ENCODE measurements at places on chromosomes 16 and 17.

- DNase-seq, result peak; percentile 72
Measured at GRCh38 chr17:8965394-8966168, at the start of gene PIK3R5. PIK3R5 (minus strand) TSS chr17:8965707; CDS start chr17:8911494, 54,213 bp downstream.

DNA sequence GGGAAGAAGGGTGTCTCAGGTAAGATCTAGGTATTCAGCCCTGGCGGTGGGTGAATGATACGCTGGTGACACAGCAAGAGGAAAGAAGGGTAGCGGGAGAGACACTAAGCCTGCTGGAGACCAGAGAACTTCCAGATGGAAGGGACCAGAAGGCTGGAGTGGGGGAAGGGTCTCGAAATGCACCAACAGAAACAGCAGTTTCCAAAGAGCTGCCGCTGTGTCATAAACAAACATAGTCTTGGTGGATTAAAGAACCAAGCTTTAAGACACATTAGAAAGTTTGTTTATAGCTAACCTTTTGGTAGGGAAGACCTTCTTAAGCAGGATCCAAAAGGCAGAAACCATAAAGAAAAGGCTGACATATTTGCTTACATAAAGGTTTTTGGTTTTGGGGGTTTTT lies 20.9 kb downstream of the TRPV3 start:
- DNase-seq, result no peak

DNA sequence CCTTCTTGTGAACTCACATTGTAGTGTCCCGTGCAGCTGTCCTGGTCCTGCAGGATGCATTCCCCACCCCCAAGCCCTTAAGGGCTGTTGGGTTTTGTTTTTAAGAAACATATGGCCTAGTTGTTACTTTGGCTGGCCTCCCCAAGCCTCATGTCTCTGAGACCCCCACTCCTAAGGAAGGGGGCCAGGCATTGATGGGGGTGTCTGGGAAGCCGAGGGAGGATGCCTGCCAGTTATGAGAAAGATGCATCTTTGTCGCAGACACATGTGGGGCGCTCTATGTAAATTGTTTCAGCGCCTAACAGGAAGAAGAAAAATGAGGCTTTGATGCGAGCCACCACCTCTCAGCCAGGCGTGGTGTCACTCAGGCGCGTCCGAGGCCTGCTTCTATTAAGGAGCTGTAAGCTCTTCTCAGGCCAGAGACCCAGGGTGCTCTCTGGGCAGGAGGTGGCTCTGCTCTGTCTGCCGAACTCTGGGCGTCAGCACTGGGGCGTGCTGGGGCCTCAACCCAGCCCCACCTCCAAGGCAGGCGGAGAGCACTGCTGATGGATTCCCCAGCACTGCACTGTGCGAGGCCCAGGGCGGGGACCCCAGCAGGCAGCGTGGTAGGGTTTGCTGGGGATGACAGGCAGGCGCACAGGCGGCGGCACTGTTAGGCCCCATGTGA lies 70.6 kb downstream of the SREBF1 start:
- no peak for DNase-seq

- DNase-seq, result peak; percentile 54
Measured at GRCh38 chr17:37791447-37792399, 46.9 kb upstream of the HNF1B start.

- DNase-seq, result peak; percentile 31
Measured at GRCh38 chr17:44557651-44558285, 484 bp downstream of the FZD2 start.

- no peak for DNase-seq
Measured at GRCh38 chr17:50476545-50477315, 1.9 kb upstream of the RSAD1 start.

DNA sequence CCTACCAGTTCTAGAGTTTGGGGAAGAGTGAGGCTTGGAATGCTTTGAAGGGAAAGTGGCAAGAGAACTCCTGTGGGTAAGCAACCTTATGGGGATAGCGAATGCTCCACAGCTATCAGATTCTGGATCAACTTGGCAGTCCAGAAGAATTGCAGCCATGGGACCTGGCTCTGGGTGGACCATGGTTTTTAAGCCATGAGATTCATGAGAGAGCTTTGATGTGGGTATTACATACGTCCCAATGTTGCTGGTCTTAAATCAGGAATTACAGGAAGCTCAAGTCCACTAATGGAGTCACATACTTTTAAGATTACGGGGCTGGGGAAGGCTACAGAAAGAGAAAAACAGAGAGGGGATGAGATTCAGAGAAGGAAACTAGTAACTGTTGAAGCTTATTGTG lies 142.5 kb upstream of the ELAC2 start:
- no peak for DNase-seq

GRCh38 chr17:41013606-41014005 lies 4.7 kb upstream of the KRTAP3-1 start:
- DNase-seq, result no peak

DNA sequence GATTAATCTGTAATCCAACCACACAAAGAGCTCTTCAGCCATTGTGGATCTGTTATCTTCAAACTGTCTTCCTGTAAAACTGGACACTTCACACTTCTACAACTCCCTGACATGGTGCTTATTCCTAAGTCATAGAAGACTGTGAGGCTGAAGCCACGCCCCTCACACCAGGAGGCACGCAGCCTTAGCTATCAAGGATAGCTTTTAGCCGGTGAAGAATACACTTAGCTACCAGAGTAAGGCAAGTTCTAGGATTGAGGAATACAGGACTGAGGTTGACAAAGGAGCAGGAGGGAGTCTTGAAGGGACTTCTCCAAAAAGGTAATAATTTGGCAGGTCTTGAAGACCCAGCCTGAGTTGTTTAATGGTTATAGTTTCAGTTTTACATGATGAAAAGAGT lies 79.8 kb upstream of the GAS7 start:
- DNase-seq, result no peak

- DNase-seq, result no peak
Measured at GRCh38 chr17:69574257-69575197, 160.0 kb downstream of the MAP2K6 start.

DNA sequence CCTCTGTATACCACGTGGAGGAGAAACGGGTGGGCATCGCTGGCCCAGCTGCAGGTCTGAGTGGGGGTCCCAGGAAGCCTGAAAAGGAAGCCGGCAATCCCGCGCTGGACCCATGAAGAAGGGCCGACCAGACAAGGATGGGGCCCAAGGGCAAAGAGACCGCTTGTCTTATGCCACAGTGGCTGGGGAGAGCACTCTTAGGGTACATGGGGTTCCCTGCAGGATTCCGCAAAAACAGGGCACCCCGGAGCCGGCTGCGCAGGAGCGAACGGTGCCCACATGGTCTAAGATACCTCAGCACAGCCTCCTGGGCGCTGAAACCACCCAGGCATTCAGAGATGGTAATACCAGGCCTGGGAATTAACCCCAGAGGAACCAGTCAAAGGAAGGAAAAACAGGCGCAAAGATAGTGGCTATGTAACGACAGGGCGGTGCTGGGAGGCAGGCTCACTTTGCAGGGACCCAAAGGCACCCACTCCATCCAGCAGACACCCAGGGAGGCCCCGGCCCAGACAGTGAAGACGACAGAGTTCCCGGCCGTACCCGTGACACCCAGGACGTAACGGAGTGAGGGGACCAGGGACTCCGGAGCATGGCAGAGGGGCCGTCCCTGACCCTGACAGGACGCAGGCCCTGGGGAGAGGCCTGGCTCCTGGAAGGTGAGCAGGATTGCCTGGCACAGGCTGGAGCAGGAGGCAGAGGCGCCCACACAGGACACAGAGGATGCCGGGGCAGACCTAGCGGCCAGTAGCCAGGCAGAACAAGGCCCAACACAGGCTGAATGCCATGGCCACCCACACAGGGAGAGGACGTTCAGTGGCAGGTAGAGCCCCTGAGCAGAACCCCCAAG lies 10.3 kb downstream of the PIEZO1 start:
- no peak for DNase-seq

DNA sequence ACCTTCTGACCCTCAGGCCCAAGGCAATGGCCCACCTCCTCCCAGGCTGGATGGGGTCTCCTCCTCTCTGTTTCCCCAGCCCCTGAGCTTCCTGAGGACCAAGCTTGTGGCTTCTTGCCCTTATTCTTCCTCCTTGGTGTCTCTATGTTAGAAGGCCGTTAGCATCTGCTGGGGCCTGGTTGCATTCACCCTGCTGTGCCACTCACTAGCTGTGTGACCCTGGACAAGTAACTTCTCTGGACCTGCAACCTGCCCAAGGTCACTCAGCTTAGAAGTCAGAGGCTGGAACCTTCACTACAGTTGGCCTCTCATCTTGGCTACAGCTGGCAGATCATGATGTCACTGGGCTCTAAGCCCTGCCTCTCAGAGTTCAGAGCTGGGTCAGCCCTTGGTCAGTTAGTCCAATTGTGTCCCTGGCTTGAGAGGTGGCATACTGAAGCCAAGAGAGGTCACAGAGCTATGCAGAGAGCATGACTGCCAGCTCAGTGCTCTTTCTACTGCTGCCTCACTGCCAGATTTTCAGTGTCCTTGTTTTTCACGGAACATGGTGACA lies 3.0 kb downstream of the MT2A start:
- DNase-seq, result no peak

- no peak for DNase-seq
Measured at GRCh38 chr16:27390151-27390550, 11.8 kb upstream of the IL21R start.

- no peak for DNase-seq
Measured at GRCh38 chr17:48732688-48733629, 4.4 kb upstream of the HOXB13 start.

- DNase-seq, result no peak
Measured at GRCh38 chr17:53949473-53950090, 126.9 kb downstream of the KIF2B start.

- DNase-seq, result no peak
Measured at GRCh38 chr16:30557707-30557956, 542 bp downstream of the ZNF764 start.

- no peak for DNase-seq
Measured at GRCh38 chr17:1146561-1147265, 33.1 kb downstream of the ABR start.

DNA sequence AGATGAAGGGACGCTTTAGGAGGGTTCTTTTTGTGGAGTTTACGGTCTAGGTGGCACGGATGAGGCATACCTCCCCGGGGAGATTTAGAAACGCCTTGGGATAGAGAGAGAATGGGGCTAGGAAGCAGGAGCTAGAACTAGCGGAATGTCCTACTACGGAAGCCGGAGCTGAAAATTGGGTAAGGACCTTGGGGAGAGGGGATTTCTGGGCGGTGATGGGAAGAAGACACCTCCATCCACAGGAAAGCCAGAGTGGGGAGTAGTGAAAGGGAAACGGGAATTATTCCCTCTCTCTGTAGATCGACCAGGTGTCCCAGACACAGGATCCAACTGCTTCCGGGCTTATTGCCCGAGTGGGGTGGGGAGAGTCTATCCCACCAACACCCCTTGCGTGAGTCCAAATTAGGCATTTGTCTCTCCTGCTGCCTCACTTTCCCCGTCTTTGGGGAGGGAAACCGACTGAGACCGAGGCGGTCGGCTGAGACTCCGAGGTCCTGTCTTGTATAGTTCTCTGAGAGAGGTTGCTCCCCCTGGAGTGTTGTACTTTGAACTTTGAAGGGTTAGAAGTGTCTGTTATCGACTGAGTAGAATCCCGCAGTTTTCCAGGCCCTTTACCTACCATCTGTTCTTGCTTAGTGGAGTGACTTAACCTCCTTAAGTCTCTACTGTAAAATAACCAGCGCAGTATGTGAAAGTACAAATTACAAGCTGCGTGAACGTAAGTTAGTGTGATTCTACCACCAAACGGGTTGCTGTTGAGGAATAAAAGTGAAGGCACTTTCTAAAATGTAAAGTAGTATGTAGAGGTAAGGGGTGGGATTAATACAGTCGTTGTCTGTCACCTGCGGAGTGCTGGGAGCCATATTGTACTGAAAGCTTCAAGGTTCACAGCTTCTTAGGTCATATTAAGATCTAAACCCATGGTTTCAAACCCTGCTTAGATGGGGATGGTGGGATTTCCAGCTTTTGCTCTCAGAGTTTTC lies 1.0 kb downstream of the RSPRY1 start:
- peak; percentile 17 for DNase-seq

DNA sequence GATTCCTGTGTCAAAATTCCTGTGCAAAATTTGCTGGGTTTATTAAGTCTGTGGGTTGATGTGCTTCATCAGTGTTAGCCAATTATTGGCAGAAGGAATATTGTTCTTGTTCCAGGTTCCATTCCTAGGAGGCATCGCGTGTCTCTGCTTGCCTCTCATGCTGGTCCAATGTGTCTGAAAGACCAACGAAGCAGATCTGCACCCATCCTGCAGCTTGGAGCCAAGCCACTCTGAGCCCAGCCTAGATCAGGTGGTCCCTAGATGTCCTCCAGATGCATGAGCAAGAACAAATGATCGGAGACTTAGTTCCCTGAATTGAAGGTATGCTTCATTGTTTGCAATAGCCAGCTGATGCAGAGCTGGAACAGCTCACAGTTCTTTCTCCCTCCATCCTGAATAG lies 10.5 kb upstream of the PIK3R6 start:
- no peak for DNase-seq

DNA sequence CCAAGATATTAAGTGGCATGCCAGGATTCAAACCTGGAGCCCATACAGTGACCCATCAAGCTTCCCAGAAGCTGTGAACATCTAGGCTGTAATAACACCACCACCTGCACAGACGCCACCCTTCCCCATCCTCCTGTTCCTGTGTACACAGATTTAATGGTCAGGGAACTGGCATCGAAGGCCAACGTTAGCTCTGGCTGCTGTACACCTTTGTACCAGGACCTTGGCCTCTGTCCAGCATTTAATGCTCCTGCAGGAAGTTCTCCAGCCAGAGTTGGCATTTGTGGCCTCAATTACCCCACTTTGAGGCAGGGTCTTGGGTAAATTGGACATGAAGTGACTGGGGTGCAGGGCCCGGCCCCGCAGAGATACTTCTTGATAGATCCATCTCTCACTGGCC lies 49.3 kb downstream of the SCNN1B start:
- DNase-seq, result no peak

DNA sequence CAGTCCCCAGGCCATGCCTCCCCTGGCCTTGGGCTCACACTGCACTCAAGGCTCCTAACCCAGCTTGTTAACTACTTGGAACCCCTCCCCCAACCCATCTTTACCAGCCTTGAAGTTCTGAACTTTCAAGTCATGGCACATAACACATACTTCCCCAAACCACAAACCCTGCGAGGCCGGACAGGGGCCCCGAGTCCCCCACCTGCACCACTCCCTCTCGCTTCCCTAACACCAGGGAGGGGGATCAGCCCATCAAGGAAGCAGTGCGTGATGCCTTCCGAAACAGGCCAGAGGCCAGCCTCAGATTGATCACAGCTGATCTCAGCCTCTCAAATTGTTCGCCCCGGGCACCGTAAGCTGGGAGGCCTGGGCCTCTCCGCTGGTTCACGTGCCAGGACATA lies 3.0 kb upstream of the NLRC3 start:
- DNase-seq, result no peak

GRCh38 chr16:23836078-23836403 lies 258 bp downstream of the PRKCB start:
- no peak for DNase-seq

GRCh38 chr16:29663016-29663806 lies at the start of gene SPN:
SPN (plus strand) TSS chr16:29663247; CDS start chr16:29663729, 482 bp downstream.
- DNase-seq, result peak; percentile 17

GRCh38 chr16:70304892-70305448 lies 6.0 kb downstream of the DDX19B start:
- no peak for DNase-seq

- no peak for DNase-seq
Measured at GRCh38 chr17:66538776-66539175, 236.4 kb downstream of the PRKCA start.

Data from stimulated activated CD4-positive, alpha-beta T cell treated with anti-CD3 and anti-CD28 coated beads, Interleukin-4, amount 100 ng/mL, for 24 hours (primary cell).